Activated CD4-positive, alpha-beta T cell treated with anti-CD3 and anti-CD28 coated beads, Interleukin-2, amount 50 U/mL, for 24 hours (primary cell): ENCODE measurements at places on chromosomes 1 and 21.

DNA sequence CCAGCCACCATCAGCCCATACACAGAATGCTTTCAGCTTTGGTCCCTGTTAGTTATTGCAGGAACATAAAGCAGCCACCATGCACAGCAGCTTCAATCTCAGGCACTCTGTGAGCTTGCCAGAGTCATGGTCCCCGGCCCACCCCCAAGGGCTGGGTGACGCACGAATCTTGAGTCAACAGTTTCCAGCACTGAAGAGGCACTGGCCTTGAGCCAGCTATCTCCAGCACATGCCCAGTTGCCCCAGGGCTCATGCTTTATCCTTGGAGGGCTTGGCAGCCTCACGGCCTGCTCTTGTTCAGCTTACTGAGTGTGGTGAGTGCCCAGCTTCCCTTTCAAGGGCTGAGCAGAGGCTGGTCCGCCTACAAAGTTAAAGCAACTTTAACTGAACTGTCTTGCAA, 200.7 kb upstream of the RAB4A start:
- no peak for DNase-seq

GRCh38 chr1:52503706-52504105, 49.2 kb downstream of the TUT4 start:
- DNase-seq, result no peak

- no peak for DNase-seq
These were observed 49.5 kb downstream of the FASLG start for GRCh38 chr1:172708452-172708851.

DNA sequence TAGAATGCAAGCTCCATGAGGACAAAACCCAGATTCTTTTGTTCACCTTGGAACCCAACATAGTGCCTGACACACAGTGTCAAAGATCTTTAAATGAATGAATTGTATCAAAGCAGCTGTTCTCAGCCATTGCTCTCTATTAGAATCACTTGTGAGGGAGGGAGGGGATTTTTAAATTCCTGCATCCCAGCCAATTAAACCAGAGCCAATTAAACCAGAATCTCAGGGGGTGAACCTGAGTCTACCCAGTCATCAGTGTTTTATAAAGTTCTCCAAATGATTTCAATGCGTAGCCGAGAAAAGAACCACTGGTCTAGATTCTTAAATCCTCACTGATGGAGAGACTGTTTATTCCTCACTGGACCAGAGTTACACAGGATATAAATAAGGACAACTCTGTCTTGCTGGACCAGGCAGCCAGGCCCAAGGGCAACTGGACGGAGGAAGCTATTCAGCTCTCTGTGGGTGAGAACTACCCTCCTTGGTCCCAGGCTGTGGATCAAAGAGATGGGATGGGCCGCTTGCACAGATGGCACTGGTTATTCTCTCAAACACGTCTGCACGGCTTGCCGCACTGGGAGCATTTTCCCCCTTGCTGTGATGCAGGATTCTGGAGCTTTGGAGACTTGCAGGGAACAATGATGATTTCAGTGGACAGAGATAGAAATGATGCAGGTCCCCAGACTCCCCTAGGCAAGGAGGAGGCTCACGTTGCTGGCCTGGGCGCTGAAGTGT, 20.0 kb upstream of the CDCA8 start:
- no peak for DNase-seq

GRCh38 chr1:228530086-228530758, 43.0 kb downstream of the RNF187 start:
- no peak for DNase-seq

- DNase-seq, result peak; percentile 41
These were observed 61.4 kb upstream of the LRRN2 start for GRCh38 chr1:204746838-204747442.

GRCh38 chr1:159854116-159854692, 8.3 kb downstream of the VSIG8 start:
- DNase-seq, result no peak

GRCh38 chr1:161013131-161013487, 7.8 kb downstream of the F11R start:
- DNase-seq, result no peak

DNA sequence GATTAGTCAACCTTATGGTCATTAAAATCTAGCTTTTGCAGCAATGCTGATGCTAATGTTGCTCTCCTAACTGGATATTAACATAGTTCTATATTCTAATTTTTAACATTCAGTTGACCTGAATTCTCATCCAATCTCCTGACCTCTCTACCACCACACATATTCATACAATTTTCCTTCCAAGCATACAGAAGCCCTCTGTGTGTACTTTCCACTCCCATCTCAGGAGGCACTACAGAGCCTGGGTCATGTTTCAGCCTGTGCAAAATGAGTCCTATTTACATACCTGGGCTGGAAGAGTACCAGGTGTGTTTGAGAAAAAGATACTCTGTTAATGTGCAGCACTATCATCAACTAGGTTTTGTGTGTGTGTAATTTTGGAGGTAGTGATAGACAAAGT, 486.3 kb downstream of the NEGR1 start:
- no peak for DNase-seq

- no peak for DNase-seq
These were observed 52.3 kb upstream of the SIPA1L2 start for GRCh38 chr1:232682248-232682647.
